CD4-positive, alpha-beta memory T cell (primary cell): ENCODE measurements at places on chromosomes 11 and 22. TPM values are rescaled to one million over a fixed set of nuclear protein-coding genes. Genes with fewer than 3 reads are reported as not detected.

MIAT gene
- 260 TPM for total RNA-seq

EIF1AD gene
- 60.2 TPM for total RNA-seq

APOL4 gene
- total RNA-seq, result not detected

CATSPER1 gene
- total RNA-seq, result not detected

TPBGL gene
- total RNA-seq, result 0.22 TPM

TSPAN32 gene
- total RNA-seq, result 41.5 TPM

HTR3B gene
- not detected for total RNA-seq

OR4D5 gene
- total RNA-seq, result not detected

TBC1D10A gene
- total RNA-seq, result 62.2 TPM

DNA sequence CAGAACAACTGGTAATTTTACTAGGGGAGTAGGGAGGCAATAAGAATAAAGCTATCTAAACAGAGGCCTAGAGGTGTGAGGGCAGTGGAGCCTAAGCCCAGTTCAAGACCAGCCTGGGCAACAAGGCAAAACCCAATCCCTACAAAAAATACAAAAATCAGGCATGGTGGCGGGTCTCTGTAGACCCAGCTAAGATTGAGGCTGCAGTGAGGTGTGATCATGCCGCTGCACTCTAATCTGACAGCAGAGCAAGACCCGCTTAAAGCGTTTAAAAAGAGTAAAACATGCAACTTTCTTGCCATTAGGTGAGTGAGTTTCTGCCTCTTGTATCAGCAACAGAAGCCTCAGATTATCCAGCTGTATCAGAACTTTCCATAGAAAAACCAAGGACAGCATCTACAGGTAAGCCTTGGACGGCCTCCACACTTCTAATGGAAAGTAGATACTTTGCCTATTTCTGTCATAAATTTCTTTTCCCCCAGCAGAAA, 12.1 kb downstream of the TAF1D start:
- DNase-seq, result no peak

GRCh38 chr11:1335811-1336761, 26.7 kb upstream of the TOLLIP start:
- DNase-seq, result peak; percentile 55

DNA sequence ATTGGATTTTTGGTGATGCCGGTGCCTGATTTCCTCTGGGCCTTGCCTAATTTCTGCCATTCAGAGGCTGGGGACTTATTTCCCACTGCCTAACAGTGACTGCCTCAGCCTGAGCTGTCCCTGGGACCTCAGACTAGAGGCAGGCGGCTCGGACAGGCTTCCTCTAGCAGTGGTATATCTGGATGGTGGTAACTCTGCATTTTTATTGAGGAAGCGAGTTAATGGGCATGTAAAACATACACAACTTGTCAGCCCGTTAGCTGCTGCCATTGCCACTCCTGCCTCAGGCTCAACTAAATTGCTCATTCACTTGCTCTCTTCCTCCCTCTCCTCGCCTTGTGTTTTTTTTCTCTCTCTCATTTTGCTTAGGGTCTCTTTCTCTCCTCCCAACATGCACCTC, 561.6 kb downstream of the BUD13 start:
- DNase-seq, result no peak

DNA sequence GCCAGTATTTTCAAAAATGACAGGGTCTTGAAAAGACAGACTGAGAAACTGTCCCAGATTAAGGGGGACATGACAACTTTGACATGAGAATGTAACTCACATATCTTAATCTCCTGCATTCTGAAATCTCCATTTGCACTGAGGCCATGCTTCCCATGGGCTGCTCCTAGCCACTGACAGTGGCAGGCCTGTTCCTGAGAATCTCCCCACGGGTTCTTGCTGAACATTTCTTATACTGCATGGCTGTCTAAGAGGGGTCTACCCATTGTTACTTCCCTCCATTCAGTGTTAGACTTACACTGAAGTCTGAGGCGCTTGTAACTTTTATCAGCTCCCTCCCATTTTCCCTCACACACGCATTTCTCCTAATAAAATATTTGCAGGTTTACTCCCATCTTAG, 1.5 kb downstream of the CEP295 start:
- no peak for DNase-seq

- DNase-seq, result peak; percentile 14
Measured at GRCh38 chr22:30694640-30695350, at the start of gene OSBP2. OSBP2 (plus strand) TSS chr22:30694874; CDS start chr22:30694910, 36 bp downstream.

DNA sequence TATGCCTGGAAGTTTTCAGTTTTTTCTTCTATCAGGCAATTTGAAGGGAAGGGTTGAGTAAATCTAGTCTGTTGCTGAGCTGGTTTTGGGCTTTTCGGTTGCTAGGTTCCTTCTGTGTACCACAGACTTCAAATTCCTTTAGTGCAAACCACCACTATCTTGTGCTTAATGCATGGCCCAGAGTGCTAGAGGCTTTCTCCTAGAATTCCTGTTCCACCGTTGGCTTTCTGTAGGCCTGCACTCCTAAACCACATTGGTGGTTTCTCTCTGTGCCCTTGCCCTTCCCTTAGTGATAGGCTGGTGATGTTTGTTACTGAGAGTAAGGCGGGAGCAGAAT, 47.1 kb upstream of the CTSC start:
- no peak for DNase-seq

DNA sequence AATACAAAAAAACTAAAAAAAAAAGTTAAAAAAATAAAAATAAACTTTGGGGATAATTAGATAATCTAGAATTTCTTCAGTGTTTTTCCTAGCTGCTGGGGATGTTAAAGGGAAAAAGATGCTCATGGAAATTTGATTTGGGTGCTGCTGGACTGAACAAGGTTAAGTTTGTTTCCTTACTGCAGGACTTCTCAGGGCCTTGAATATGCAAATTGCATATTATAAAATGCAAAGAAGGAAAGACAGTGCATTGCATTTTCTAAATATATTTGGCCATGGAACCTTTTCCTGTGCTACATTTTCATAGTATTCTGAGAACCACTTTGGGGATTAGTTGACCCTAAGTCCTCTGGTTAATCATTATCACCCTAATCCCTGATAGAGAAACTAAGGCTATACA, 79.6 kb downstream of the ABTB2 start:
- DNase-seq, result no peak

DNA sequence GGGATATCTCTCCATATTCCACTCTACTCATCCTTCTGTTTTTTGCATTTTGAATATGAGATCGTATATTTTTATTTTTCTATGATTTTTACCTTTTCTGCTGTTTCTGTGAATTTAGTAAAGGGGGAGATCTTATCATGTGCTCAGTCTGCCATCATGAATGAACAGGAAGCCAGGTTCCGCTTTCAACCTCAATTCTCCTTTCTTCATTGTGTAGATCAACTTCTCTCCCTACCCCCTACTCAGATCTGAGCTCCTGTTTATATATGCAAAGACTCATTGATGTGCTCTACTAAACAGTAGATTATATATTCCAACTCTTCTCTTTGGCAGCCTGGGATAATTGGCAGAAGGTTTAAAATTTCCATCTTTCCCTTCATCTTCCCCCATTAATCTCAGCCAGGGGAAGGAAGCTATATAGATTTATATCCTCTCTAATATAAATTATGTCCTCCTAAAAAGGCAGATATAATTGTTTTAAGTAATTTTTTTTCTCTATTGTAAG, 336.7 kb upstream of the PLET1 start:
- DNase-seq, result no peak

DNA sequence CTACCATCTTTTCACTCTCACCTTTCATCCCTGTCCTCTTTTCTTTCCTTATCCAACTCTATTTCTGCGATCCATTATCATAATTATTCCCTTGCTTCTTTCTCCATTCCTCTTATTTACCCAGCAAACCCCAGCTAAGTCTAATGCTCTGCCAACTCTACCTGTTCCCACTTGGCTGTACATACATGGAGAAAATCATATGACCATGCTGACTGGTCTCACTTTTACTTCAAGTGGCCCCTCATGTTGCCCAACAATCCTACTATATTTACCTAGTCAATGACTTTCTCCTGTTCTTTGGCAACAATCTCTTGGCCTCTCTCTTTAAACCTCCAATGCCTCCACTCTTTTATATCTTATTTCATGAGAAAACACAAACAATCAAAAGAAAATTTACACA, 94.1 kb downstream of the USP35 start:
- no peak for DNase-seq

DNA sequence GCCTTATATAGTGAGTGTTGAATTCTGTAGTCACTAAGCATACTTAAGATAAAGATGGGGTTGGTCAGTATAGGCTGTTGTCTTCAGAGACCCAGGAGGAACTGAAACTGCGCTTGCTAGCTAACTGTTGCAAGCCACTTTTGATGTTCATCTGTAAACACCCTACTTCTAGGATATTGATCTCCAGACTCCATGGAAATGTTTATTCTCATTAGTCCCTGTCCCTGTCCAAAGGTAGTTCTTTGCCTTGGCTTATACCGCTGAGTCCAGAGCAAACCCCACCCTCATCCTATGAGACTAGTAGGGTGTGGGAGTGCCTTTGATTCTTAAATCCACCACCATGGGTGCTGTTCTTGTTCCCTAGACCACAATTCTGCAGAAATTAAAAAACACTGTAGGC, 36.4 kb downstream of the DEPDC5 start:
- no peak for DNase-seq

DNA sequence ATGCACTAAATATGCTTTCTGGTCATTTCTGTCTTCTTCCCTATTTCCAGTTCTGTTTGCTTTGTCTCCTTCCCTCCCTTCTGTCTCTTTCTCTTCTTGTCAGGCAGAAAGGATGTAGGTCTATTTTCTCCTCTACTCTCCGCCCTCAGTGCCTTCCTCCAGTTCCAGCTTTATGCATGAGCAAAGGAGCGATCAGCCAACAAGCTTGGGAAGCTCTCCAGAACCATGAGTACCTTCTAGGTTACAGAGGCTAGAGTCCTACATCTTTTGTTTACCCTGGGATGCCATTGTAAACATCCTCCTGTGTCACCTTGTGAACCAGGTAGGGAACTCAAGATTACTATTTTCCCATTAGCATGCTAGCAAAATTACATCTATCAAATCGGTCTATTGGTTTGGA, 7.9 kb upstream of the SPON1 start:
- no peak for DNase-seq

DNA sequence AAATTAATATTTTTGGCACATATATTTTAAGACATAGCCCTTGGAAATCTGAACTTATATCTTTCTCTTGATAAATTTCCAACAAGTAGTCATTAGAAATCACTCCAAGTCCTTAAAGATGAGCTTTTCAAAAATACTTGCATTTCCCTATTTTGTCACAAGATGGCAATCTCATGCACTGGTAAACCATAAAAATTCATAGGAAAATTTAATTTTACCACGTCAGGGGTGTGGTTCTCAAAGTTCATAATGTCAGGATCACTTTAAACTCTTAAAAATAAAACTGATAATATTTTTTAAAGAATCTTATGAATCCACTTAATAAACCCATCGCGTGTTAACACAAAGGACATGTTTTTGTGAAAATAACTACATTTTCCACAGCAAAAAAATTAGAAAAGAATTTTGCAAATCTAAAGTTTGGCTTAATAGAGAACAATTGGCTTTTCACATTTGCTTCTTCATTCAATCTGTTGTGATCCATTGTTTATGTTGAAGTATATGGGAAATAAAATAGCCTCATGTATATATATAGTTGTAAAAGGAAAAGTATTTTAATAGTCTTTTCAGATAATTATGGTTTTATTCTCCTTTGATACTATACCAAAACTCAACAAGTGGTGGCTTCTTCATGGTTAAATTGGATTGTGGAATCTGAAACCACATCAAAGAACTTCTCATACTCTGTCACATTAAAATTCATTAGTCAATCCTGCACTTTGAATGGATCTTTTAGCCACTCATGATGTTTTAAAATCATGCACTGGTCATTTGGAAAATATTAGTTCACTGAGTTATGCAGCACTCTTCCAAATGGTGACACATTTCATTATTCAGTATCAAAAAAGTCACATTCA, 169.1 kb downstream of the CADM1 start:
- DNase-seq, result no peak

DNA sequence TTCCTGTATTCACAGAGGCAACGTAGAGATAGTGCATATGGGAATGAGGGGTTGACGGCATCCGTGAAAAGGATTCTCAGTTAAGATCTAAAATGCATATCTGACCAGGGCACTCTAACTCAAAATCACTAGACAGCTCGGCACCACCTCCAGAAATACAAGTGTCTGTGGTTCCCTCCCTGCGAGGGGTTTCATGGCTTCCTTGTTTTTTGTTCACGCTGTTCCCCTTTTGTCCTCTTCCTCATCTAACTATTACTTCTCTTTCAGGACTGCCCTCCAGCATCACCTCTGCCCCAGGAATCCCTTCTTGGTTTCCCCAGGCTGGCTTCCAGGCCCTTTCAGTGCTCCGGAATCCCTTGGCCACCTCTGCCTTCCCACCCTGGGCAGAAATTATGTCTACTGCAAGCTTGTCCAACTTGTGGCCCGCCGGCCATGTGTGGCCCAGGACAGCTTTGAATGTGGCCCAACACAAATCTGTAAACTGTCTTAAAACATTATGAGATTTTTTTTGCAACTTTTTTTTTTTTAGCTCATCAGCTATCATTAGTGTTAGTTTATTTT, 159.9 kb downstream of the FBXO7 start:
- DNase-seq, result no peak

DNA sequence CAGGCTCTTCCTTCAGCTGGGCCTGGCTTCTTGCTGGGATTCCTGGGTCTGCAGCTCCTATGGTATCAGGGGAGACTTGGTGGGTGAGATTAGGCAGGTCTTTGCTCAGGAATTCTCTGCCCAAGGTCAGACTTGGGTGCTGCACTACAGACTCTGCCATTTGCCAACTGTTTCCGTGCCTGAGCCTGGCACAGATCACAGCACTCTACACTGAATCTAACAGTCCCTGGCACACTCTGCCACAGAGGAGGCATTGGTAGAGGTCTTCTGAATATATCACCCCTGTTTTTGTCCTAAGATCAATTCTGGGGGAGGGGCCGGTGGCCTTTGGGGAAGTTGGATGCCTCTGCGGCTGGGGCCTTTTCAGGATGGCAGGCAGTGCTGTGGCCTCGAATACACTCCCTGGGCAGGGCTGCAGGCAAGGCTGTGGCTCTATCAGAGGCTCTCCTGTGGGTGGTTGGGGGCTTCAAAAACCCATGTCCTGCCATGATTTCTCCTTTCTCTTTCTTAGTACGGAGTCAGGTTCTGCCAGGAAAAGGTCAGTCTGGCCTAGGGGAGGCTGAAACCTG, 115.0 kb upstream of the NARS2 start:
- no peak for DNase-seq

- DNase-seq, result no peak
Measured at GRCh38 chr11:61121192-61121831, 19.0 kb downstream of the CD5 start.

DNA sequence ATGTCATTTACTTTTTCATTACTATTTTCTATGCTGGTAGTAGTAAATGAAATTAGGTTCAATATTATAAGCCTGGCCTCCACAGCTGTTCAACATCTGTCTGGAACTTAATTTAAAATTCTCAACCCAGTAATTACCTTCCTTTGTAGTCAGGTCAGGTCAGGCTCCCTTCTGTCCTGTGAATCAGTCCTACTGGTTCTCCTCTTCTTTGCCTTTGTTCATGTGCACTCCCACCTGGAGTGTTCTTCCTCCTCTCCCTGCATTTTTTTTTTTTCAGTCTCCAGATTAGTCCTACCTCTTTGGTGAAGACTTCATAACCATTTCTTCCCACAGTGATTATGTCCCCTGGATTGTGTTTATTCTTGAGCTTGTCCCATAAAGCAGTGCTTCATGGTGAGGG, 67.9 kb downstream of the DKK3 start:
- DNase-seq, result no peak
